ENCODE measurements at places on chromosomes 16 and 17. TPM values are rescaled to one million over a fixed set of nuclear protein-coding genes. Genes with fewer than 3 reads are reported as not detected.

GAST gene
- total RNA-seq = not detected

EVI2A gene
- total RNA-seq = 42.9 TPM

CORO1A gene
- 1.9 TPM for total RNA-seq

PRCD gene
- total RNA-seq = 0.60 TPM

ZNF18 gene
- total RNA-seq = 10.1 TPM

CCDC144A gene
- total RNA-seq = 12.0 TPM

HOXB8 gene
- total RNA-seq = not detected

C16orf86 gene
- total RNA-seq = 3.6 TPM

CIITA gene
- total RNA-seq = 0.12 TPM

TLCD3B gene
- total RNA-seq = not detected

XYLT2 gene
- 53.1 TPM for total RNA-seq

PRSS27 gene
- total RNA-seq = 0.23 TPM

NPIPA8 gene
- total RNA-seq = not detected

DBF4B gene
- 2.3 TPM for total RNA-seq

GNPTG gene
- 93.4 TPM for total RNA-seq

ENPP7 gene
- not detected for total RNA-seq

ZG16 gene
- not detected for total RNA-seq

KRTAP1-5 gene
- total RNA-seq = not detected

CALB2 gene
- total RNA-seq = 0.08 TPM

KRT33A gene
- not detected for total RNA-seq

TP53TG3B gene
- 0.08 TPM for total RNA-seq

CTRB1 gene
- total RNA-seq = not detected

Measured in smooth muscle cell of the coronary artery (primary cell).